Left ventricle myocardium inferior (tissue), 1 donor: ENCODE measurements at places on chromosomes 4 and X. TPM values are rescaled to one million over a fixed set of nuclear protein-coding genes. Genes with fewer than 3 reads are reported as not detected.
A peak's percentile ranks its signal among the peaks of the same experiment; 100 is the strongest.

- DNase-seq = no peak
These were observed 2.9 kb downstream of the HCFC1 start for GRCh38 chrX:153968754-153969124.

DNA sequence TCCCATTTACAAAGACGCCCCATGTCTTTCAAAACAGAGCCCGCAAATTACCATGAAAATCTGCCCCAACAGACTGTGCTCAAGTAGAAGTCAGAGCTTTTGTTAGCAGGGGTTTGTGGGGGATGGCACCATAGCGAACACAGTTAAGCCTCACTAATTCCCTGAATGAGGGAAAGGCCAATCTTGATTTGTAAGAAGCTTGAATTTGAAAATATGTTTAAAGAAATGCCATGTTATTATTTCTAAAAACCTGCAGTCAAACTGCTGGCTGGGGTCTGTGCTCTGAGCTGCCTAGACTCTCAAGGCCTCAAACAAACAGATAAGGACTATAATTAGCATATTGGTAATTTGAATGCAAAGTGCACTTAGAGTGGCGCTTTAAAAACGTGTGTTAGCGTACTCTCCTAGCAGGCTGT lies 9.4 kb upstream of the PAK3 start:
- no peak for DNase-seq

DNA sequence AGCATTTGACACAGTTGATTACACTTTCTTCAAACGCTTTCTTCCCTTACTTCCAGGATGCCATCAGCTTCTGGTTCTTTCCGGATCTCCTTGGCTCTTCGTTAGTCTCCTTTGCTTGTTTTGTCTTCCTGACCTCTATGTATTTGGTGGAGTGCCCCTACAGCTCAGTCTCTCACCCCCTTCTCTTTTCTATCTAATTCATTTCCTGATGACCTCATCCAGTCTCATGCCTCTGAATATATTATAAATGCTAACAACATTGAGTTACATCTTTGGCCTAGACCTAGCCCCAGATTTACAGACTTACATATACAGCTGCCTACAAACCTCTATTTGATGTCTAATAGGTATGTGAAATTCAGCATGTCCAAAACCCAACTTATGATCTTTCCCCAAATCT lies 16.5 kb upstream of the LEF1 start:
- DNase-seq = no peak

GRCh38 chr4:182179751-182180150 lies 63.5 kb upstream of the TENM3 start:
- DNase-seq = no peak

GRCh38 chr4:84611531-84611930 lies 28.6 kb downstream of the CDS1 start:
- no peak for DNase-seq

- no peak for DNase-seq
These were observed 264.4 kb downstream of the CHIC1 start for GRCh38 chrX:73827406-73827805.

DNA sequence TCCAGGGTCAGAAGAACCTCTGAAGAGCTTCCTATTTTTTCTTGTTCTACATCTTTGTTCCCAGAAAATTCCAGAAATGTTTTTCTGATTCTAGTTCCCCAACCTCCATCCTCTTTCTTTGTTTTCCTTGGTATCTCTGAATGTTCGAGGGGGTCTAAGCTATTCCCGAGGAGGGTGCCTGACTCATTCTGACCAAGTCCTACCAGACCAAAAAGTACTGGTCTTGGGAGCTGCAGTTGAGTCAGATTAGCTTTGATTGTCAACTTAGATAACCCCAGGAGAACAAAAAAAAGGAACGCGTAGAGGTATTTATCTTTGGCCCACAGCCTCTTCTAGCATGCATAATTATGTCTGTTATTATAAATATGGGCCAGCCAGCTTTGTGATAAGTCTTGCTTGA lies 12.1 kb upstream of the TENM3 start:
- no peak for DNase-seq

DNA sequence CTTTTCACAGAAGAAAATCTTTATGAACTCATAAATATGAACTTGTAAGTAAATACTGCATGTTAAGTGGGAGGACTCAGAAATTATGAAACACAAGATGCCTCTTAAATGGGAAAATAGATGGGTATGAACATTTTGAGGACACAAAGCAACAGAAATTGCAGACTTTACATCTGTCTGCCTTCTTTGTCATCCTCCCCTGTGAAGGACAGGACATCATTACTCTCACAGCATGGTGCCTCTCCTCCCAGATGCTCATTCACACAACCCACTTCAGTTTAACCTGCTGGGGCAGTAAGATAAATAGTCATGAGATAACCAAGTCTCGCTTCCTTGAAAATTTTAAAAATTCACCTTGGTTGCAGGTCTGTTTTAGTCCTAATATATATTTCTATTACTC lies 144.5 kb downstream of the APBB2 start:
- DNase-seq = no peak

DNA sequence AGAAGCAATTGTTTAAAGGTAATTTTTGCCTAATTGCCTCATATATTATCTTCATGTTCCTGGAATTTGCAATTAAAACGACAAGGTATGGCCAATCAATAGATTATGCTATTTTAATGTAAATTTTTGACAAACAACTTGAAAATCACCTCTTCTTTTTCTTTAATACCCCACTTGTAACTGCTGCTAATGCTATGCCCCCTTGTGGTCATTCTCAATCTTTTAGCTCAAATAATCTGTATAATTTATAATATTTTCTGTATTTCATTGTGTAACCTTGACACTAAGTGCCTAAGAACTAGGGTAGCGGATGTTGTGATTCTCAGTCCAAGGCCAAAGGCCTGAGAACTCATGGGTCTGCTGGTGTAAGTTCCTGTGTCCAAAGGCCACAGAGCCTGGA lies 831.7 kb upstream of the POU3F4 start:
- DNase-seq = no peak

- DNase-seq = no peak
These were observed 81.2 kb downstream of the ADAM29 start for GRCh38 chr4:174999407-174999806.

GRCh38 chr4:128483816-128484215 lies 196.2 kb upstream of the PGRMC2 start:
- DNase-seq = no peak

- no peak for DNase-seq
These were observed 1.6 kb downstream of the APBB2 start for GRCh38 chr4:41212616-41213203.

GRCh38 chr4:133581996-133582619 lies 433.0 kb downstream of the PCDH10 start:
- DNase-seq = no peak

- DNase-seq = no peak
These were observed 38.1 kb upstream of the ANXA3 start for GRCh38 chr4:78513411-78513975.

DNA sequence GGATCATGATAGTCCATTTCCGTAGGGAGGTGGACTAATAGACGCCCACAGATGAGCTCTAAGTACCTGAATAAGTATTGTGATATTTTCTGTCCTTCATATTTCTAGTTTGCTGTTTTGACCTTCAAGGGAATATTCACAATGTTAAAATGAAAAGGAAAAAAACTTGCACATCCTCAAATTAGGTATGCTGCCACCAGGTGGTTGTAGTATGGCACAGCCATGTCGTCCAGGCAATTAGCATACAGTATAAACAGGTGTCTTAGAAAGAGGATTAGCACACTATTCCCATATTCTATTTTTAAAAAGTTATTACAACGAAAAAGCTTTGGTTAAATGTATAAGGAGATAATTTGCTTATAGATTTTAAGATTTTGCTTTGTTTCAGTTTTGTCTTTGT lies 802.0 kb downstream of the RPA4 start:
- DNase-seq = no peak

DNA sequence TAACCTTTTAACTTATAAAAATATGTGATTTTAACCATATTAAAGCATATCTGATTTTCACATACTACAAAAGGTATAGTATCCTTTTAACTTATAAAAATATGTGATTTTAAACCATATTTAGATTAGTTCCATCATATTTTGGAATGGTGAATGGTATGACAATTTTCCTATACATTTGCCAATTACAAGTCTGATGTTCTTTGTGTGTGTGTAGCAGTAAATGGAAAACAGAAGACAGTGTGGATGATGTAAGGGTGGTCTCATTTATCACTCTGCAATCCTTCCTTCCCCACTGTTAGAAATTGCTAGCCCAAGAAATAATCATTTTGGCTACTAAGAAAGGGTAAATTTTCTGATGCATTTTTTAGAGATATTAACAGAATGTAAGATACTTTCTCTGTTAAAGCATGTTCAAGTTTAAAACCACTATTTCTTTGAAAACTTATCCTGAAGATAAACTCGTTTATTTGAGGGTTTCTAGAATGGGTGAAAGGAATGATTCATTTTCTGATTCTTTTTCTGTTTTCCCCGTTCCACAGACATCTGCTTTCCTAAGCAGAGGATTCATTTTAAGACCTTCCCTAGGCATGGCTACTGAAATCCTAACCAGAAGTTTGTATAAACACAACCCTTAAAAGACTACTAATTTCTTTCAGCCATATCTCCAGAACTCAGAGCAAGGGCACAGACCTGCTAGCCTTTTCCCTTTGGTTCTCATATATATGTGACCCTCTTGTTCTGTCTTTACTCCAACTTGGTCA lies 21.0 kb downstream of the NUDT6 start:
- no peak for DNase-seq

- DNase-seq = no peak
These were observed 41.6 kb downstream of the LIMCH1 start for GRCh38 chr4:41579526-41579925.

GRCh38 chr4:102500352-102500695 lies 835 bp upstream of the NFKB1 start:
- no peak for DNase-seq

- DNase-seq = peak; percentile 10
These were observed 332.3 kb downstream of the ADGRL3 start for GRCh38 chr4:61532336-61533000.

DNA sequence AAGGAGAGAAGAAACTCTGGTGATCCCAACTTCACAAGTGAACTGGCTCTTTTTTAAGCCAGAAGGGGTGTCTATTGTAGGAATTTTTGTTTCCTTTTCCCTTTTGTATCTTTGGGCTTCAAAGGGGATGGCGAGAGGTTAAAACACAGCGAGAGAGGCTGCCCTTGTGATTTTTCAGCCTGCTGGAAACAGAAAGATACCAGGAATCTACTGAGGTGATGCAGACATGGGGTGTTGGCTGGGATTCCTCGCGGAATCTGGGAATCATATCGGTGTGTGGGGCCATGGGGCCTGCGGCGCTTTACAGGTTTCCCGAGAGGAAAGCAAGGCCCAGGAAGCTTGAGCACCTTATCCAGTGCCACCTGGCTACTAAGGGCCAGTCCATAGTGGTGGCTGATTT lies 99.4 kb upstream of the STX18 start:
- no peak for DNase-seq

DNA sequence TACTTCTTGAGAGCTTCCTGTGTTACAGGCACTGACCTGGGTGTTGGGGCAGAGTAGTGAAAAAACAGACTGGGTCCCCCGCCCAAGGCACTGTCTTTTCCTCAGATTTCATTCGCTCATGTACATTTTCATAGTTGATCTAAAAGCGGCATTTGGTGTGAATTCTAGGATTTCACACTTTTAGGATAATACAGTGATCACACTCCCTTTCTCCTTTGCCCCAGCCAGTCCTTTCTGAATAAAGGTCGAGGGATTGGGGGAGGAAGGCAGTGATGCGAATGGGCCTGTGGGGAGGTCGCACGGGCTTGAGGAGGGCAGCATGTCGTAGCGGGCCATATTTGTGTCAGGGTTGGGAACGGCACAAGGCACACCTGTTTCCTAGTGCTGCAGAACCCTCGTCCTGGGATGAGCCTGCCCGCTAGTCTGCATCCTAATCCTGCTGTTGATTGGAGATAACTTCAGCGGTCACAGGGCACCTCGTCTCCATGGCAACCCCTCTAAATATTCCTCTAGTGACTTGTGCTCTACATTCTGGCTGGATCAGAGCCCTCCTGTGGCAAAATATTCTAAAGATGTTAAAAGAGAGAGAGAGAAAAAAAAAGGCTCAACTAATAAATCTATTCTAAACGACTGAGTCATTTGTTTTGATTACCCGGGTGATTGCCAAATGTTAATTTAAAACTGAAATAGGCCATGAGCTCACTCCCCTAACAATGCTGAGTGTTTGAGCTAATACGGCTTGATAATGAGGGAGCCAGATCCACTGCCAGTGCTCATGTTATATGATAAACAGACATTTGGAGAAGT lies 21.8 kb downstream of the FHL1 start:
- DNase-seq = peak; percentile 33

GRCh38 chr4:139822391-139822790 lies 156.8 kb downstream of the MGST2 start:
- DNase-seq = no peak

GRCh38 chr4:30802622-30803323 lies 82.6 kb downstream of the PCDH7 start:
- no peak for DNase-seq

DNA sequence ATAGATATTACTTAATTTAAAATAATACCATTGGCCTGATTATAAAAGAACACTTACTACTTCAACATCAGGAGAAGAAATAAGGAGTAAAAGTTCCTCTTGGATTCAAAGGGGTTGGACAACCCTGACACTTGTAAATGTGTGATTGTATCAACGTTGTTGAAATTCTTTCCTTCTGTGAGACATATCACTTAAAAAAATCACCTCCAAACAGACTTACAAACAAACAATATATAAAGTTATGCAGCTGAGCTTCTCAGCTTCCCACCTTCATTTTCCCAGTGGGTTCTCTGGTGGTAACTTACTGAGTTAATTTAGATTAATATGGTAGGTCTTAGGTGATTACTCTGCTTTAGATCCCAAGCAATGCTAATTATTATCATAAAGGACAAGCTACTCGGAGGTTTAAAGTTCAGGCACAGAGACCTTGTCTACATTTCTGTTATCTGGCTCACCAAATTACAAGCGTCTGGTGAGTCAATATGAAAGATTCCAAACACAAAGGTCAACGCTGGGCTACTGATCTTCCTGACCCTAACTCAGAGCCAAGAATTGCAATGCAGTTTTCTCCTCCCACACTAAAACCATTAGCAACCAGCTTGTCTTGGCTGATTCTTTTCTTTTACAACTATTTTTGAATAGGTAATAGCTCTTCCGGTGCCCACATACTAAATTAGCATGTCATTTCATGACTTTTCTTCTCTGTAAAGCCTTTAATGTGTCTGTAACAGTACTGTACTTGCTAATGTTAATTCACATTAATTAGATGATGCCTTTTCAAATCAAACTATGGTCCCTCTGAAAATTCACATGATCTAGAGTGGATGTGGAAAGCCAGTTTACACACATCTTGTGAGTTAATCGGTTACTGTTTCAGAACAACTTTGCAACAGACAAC lies 157.6 kb downstream of the RASL11B start:
- DNase-seq = no peak

The EFHC2 gene
- 11.7 TPM for total RNA-seq

The ADGRG4 gene
- total RNA-seq = not detected

The DMRTC1 gene
- not detected for total RNA-seq

The AADAT gene
- total RNA-seq = 2.2 TPM

The CT45A6 gene
- not detected for total RNA-seq

The PARM1 gene
- 90.7 TPM for total RNA-seq

The OGT gene
- total RNA-seq = 83.8 TPM

The C4orf46 gene
- 3.4 TPM for total RNA-seq

The PTTG2 gene
- total RNA-seq = 0.58 TPM

The DRD5 gene
- total RNA-seq = not detected

The PPP4R3C gene
- total RNA-seq = not detected

The RRH gene
- 0.19 TPM for total RNA-seq

The NDUFA1 gene
- total RNA-seq = 584 TPM
